ENCODE measurements at places on chromosomes 16 and 17.

GRCh38 chr16:53216798-53217197 lies 162.0 kb downstream of the CHD9 start:
- no peak for DNase-seq

GRCh38 chr17:64354396-64354795 lies 36.3 kb downstream of the PECAM1 start:
- no peak for DNase-seq

- no peak for DNase-seq
Measured at GRCh38 chr16:85715169-85716021, 26.6 kb upstream of the GINS2 start.

DNA sequence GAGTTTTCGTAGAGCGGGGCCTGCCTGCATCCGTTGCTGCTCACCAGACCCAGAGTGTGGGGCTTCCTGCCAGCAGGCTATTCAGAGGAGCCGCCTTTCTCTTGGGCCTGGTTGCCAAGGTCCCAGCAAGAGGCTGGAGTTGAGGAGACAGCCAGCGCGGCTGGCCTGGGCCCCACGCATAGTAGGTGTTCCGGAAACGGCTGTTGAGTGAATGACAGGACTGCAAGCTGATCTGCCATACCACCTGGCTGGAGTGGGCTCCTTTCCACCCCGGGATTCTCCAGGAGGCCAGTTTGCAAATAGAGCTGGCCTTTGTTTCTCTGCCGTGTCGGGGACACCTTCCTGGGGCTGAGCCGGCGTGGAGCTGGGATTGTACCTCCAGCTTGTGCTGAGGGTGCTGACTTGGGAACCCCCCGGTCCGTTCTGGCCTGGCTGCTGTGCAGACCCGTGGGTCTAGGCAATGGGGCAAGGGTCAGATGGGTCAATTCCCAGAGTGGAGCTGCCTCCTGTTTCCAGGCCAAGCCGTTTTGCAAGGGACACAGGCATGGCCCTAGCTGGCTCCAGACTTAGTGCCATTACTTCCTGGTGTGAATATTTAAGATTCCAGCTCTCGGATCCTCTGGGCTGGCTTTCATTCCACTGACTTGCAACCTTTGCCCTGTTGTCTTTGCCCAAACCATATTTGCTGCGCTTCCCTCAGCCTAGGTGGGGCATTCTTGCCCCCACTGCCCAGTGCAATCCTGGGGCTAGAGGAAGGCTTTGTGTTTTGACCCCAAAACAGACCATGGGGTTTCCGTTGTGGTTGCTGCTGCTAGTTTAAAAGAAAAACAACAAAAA lies 68.8 kb downstream of the CMIP start:
- DNase-seq, result peak; percentile 81

DNA sequence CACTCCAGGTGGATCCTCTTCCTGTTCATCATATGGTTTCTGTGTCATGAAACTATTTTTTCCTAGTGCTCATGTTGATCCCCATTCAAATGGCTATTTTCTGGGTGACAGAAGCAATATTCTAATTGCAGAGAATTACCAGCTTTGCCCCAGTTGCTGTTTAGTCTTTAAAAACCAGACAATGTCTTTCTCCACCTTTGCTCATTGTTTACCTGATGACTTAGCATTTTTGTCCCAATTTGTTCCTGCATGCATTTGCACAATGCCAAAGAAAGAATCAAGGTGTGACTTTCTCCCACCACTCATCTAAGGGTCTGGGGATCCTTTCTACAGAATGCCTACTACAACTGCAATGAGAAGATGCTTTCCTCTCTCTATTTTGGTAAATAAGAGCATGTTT lies 439.9 kb upstream of the MAF start:
- no peak for DNase-seq

DNA sequence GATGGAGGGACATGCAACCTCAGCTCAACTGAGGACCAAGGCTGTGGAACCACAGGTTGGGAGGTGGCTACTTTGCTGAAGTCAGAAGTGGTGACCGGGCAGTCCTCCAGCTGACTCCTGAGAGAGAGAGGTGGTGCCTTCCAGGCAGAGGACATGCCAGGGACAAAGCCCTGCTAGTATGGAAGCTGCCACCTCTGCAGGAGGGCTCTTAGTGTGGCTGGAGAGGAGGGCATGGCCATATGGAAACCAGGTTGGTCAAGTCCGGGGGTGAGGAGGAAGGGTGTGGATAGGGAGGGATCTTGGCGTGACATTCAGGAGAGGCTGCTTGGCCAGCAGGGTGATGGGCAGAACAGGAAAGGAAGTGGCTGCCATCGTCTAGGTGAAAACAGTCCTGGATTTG lies 5.7 kb downstream of the C16orf86 start:
- DNase-seq, result no peak

All from sigmoid colon (tissue), 7 donors.